ENCODE measurements at places on chromosomes 4 and X. TPM values are rescaled to one million over a fixed set of nuclear protein-coding genes. Genes with fewer than 3 reads are reported as not detected.

Gene CT45A1
- total RNA-seq, result not detected

Gene SLC16A2
- total RNA-seq, result 86.9 TPM

Gene LRP2BP
- 0.21 TPM for total RNA-seq

Gene TEX13B
- total RNA-seq, result not detected

Gene SPARCL1
- 0.81 TPM for total RNA-seq
